AG04449 (cell line): ENCODE measurements at places on chromosomes 12 and 14.

DNA sequence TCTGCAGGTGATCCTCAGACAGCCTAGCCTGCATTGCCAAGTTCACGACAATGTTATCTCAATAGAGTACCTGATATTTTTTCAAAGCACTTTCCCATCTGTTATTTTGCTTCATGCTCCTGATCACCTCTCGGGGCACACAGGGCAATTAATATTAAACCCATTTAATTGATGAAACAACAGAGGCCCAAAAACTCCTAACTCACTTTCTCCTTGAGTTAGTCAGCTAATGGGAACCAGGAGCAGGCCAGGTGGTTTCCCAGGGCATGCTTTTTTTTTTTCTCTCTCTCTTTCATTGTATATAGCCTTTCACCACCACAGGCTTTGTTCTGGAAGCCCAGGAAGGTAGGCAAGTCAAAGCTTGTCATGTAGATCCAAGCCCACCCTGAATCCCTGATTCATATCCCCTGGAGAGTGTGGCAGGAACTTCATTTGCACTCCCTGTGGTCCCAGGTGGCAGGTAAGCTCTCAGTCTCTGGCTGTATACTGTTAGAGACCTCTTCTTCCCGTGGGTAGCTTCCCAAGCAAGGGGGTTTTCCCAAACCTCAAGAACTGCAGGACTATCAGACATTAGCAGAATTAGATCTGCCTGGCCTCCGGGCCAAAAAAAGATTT, 41.6 kb upstream of the MAP1LC3B2 start:
- no peak for DNase-seq

DNA sequence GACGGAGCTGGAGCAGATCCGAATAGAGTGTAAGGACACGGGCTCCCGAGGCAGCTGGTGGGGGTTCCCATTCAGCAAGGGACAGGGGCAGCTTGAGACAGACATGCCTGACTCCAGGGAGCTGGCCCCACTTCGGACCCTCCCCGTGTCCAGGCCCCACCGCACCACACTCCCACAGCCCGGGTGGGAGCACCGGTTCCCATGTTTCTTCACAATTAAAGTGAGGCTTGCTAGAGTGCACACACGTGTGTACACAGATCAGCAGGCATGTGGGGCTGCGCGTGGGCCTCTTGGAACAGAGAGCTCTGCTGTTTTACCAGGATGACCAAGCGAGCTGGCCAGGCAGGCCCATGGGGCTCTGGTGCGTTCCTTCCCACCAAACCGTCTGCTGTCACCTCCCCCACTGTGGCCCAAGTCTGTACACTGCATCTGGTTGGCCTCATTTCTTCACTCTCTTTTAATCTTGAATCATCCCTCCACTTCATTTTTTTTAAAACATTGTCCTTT, 48.0 kb downstream of the SLC6A12 start:
- DNase-seq: no peak

DNA sequence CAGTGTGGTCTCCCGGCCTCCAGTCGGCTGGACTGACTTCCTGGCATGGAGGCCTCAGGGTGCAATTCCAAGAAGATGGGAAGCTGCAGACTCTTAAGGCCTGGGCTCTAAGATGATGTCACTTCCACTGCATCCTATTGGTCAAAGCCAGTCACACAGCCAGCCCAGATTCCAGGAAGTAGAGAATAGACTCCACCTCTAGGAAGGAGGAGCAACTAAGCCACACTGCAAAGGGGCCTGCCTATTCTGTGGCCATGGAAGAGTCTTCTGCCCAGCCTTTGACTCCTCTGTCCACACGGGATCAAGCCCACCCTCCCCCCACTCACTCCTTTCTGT, 103.9 kb upstream of the RFLNA start:
- DNase-seq: no peak

- no peak for DNase-seq
These were observed 31.6 kb upstream of the BEGAIN start for GRCh38 chr14:100618763-100619320.

DNA sequence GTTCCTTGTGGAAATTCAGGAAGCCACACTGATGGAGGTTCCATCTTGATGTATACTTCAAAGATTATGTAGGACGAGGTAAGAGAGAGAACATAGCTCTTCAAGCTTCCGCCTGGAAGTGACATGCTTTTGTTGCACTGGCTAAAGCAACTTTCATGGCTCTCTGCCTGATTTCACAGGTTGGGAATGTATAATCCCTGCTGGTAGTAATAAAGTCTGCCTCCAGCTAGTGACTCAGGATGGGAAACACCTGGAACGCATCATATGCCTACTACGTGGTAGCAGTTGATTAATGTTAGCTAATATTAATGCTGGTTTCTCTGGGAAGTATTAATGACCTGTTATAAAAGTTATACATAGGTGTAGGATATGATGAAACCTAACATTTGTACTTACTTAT, 71.1 kb downstream of the PELI2 start:
- DNase-seq: no peak

DNA sequence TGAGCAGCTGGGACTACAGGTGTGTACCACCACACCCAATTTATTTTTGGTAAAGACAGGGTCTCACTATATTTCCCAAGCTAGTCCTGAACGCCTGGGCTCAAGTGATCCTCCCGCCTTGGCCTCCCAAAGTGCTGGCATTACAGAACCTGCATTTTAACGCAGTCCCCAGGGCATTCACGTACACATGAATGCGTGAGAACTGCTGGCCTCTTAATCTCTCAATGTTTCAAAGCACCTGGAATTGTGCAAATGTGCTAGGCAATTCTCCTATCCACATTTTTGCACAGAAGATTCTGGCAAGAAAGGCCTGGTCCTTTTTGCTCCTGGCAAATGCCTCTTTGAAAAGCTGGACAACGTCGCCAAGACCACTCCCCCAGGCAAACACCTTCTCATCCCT, 35.2 kb downstream of the TESC start:
- no peak for DNase-seq

DNA sequence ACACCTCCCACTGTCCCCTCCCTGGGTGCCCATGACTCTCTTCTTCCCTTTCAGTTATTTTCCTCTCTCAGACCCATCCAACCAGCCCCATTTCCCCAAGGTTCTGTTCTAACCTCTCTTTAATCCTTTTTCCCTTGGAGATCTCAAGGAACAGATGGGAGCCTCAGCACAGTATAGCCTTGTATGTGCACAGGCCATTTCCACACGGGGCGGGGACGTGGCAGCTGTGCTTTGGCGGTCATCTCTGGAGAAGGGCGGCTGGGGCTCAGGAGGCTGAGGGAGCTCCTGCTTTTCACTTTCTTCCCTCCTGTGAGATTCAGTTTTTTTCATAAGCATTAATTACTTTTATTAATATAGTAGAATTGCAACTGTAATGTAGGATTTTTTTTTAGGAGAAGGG, 212.2 kb downstream of the ZFP36L1 start:
- no peak for DNase-seq

- DNase-seq: no peak
These were observed 55.9 kb downstream of the TMCC3 start for GRCh38 chr12:94594443-94594825.

GRCh38 chr12:29593001-29593400, 95.5 kb upstream of the OVCH1 start:
- no peak for DNase-seq

GRCh38 chr12:68671179-68671578, 15.6 kb upstream of the NUP107 start:
- no peak for DNase-seq

DNA sequence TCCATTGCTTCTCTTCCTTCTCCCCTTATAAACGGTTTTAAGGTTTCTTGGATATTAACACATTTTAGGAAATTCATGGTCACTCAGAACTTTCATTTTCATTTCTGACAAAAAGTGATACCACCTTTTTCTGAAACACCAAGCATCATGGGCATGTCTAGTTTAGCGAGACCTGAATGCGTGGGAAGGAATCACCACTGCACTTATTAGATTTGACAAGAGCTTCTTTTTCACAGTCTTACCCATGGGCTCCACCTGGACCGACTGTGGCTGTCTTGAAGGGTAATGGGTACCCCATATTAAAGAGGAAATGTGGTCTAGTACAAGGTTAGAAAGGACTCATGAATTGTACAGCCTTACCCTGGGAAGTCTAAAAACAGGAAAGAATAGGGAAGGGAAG, 95.4 kb downstream of the KCNK10 start:
- DNase-seq: no peak

GRCh38 chr14:31194095-31194494, 13.5 kb downstream of the HECTD1 start:
- DNase-seq: no peak

- DNase-seq: no peak
These were observed 7.4 kb upstream of the COX16 start for GRCh38 chr14:70366911-70367310.

DNA sequence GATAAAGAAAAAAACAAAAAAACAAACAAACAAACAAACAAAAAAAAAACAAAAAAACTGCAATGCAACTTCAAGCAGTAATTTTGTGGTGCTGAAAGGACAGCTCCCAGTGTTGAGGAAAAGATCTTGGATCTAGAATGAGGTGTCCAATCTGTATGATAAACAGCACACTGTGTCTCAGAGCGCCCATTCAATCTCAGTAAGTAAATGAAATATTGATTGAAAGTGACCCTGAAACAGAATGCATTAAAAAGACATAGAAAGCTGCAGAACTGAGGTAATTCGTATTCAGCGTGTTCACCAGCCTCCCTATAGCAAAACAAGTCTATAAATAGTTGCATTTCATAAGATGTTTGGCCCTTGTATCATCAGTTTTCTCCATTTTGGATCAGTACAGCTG, 153.0 kb downstream of the NOVA1 start:
- DNase-seq: no peak

DNA sequence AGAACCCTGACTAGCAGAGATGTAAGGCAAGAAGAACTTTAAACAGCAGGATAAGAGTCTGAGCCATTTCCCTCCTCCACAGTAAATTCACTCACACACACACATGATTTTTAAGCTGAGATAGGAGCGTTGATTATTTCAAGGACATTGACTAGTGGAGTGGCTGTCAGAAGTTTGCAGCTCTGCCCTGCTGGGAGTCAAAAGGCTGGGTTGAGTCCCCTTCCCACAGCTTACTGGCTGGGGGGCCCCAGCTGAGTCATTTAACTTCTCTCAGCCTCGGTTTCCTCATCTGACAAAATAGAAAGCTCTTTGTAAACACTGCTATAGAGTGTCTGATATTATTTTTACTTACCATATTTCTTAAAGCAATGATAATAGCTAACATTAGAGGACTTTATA, 28.3 kb downstream of the VCPKMT start:
- DNase-seq: no peak

GRCh38 chr14:21003788-21004346, 4.8 kb downstream of the SLC39A2 start:
- DNase-seq: no peak

DNA sequence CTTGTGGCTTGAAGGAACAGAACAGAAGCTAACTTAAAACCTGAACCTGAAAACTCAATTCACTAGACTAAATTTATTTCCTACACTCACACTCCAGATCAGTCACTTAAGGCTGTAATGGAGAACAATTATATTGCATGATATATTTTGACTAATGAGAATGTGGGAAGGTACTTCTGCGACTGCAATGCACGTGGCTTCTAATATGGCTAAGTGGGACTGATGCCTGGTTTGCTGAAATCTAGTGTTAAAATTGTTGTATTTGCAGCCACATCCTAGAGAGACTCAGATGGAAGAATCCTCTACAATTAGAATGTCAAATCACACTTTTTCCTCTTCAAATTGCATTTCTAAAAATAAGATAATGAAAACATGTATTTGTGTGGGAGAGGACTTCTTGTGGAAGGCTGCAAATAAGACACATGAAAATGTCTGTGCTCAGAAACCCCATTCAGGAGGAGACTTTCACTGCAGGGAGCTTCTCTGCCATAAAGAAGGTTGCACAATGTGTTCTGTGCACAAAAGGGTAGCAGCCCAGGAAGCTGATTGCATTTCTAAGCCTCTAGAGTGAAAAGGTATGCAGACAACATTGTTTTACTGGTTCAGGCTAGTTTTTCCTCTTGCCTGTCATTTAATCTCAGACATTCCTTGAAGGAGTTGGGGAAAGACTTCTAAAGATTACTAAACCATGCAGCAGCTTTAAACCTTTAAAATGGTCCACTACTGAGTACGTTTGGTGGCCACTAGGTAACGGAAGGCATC, 224.3 kb downstream of the NEDD1 start:
- DNase-seq: no peak

DNA sequence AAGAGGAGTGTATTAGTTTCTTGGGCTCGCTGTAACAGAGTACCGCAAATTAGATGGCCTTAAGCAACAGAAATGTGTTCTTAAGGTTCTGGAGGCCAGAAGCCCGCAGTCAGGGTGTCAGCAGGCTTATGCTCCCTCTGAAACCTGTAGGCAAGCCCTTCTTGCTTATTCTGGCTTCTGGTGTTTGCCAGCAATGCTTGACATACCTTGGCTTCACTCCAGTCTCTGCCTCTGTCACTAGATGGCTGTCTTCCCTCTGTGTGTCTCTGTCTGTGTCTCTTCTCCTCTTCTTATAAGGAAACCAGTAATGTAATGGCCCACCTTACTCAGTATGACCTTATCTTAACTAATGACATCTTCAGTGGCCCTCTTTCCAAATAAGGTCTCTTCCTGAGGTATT, 85.1 kb downstream of the DERA start:
- DNase-seq: peak; percentile 36

DNA sequence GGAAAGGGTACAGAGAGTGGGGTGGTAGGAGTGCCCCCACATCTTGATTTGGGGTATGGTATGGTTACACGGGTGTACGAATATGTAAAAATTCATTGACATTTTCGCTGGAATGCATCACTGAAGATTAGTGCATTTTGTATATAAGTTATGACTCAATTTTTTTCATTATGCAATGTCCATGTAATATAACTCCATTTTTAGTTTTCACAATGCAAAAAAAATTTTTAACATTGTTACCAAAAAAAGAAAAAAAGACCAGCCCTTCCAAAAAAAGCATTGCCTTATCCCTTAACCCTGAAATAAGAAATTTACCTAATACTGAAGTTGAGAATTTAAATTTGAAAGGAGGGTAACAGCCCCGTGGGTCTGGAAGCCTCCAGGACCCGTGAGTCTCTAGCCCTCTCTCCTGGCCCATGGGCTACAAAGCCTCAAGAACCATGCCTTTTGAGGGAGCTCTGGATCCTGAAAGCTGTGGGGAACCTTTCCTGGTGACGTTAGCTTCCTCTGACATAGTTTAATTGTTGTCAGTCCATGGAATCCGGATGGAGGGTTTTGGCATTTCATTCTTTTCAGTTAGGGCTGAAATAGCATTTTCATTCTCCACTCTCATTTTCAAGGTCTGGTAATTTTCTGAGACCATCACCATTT, 55.6 kb upstream of the ACTN1 start:
- DNase-seq: no peak

- DNase-seq: no peak
These were observed 34.9 kb upstream of the COL2A1 start for GRCh38 chr12:48039151-48039550.

DNA sequence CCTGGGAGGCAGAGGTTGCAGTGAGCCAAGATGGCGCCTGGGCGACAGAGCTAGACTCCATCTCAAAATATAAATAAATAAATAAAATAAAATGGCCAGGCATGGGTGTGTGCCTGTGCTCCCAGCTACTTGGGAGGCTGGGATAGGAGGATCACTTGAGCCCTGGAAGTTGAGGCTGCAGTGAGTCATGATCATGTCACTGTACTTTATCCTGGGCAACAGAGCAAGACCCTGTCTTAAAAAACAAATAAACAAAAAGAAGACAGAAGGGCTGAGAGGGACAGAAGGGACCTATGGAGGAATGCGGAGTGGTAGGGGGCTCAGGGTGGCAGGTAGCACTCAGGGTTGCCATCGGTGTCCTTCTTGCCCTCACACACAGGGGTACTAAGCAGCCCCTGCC, 40.8 kb downstream of the PRPF40B start:
- DNase-seq: no peak

- DNase-seq: no peak
These were observed 81.8 kb downstream of the PRIMA1 start for GRCh38 chr14:93706360-93706955.
